KG1 (cell line): ENCODE measurements at places on chromosomes 3 and 15.

DNA sequence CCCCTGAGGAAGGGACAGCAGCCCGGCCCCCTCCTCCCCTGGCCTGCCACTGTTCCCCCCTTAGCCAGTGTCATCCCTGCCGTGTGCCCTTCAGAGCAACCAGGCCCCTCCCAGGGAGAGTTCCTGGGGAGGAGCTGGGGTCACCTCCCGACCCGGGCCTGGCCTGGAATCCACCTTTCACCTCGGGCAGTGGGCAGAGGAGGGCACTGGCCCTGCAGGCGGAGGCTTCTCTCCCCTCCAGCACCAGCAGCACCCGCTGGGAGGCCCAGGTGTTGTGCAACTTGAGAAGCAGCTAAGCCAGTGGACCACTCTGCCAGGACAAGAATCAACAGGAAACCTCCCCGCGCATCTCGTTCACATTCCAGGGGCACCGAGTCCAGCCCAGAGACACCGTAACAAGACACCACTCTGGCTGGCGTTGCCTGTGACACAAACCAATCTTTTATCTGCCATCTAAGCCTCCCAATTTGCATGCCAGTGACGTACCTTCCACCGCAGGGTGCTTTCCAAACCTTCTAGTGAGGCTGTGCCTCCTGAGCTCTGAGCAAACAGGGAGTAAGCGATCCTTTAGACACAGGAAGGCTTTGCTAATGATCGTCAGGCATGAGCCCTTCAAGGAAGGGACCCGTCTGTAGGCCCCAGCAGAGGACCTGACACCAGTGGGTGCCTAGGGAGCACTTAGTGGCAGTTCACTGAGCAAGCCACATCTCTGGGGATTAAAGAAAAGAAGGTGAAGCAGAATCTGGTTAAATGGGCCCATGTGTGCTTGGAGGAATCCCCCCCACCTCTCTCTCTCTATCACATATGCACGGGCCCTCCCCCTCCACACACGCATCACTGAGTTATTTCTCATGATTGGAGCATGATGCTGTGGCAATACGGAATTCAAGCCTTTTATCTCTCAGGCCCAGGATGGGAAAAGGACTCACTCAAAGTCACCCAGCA lies 98.9 kb upstream of the TLE3 start:
- DNase-seq = no peak

DNA sequence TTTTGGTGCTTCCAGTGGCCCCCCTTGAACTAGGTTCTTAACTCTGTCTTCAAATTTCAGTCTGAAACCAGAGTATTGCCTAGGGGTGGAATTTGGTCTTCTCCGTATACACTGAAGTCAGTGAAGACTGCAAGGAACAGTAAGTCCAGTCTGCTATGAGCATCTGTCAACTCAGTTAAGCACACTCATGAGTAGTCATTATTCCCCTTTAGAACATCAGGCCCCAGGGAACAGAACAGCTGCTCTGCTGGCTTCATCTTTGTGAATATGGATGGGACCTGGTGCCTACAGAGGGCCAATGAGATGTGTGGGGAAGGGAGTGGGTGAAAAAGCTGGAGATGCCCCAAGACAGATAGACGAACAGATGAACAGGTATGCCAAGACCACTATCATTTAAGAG lies 85.2 kb upstream of the PRR23C start:
- DNase-seq = no peak

GRCh38 chr15:70252951-70253320 lies 155.2 kb upstream of the TLE3 start:
- no peak for DNase-seq

DNA sequence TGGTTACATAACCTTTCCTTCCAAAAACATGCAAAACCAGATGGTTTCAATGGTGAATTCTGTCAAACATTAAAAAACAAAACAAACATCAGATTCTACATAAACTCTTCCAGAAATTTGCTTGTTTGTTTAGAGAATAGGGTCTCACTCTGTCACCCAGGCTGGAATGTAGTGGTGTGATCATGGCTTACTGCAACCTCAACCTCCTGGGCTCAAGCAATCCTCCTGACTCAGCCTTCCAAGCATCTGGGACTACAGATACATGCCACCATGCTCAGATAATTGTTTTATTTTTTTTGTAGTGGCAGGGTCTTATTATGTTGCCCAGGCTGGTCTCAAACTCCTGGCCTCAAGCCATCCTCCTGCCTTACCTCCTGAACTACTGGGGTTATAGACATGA lies 36.1 kb downstream of the FBXL2 start:
- DNase-seq = no peak

- no peak for DNase-seq
Observed at GRCh38 chr15:68730471-68730919, 90.2 kb downstream of the ANP32A start.

GRCh38 chr3:136166507-136166906 lies 29.6 kb downstream of the MSL2 start:
- no peak for DNase-seq

DNA sequence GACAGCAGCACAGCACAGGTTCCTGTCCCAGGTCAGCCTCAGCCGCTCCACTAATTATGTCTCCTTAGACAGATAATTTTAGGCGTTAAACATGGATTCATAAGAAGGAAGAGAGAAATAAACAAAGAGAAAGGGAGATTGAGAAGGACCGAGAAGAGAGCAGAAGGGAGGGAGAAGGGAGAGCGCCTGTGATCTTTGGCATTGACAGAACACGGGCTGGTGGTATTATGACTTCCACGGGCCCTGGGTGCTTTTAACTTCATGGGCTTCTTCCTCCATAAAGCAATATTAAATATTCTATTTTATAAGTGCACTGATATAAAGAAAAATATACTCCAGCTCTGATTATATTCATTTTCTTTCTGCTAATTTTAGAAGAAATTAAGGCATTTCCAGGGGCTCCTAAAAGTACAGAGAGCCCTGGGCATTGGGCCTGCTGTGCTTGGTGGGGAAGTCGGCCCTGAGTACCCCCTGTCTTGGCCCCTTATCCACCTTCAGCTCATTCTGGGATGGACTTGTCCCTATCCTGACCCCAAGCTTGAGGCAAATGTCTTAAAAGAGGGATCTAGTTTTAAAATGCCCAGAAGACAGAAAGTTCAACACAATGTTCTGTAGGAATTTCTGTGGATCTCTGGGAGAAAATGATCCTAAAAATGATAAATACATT lies 135.3 kb downstream of the MEX3B start:
- no peak for DNase-seq

GRCh38 chr15:73941044-73941443 lies 14.8 kb downstream of the LOXL1 start:
- DNase-seq = no peak

DNA sequence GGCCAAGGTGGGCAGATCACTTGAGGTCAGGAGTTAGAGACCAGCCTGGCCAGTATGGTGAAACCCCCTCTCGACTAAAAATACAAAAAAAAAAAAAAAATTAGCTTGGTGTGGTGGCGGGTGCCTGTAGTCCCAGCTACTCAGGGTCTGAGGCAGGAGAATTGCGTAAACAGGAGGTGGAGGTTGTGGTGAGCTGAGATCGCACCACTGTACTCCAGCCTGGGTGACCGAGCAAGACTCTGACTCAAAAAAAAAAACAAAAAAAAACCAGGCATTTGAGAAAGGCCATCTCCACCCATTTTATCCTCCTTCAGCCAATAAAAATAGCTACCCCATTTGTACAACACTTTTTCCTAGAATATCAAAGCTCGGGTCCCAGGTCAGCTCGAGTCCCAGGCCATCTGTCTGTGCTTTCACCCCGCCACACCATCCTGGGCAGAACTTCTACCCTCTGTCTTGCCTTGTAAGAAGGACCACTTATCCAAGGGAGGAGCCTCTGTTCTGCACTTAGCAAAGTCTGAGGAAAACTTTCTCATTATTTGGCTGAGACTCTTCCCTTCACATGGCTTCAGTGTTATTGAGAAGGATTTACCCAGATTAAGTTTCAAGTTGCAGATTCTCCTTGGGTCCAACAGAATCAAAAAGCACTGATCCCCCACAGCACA lies 99.1 kb downstream of the MESD start:
- no peak for DNase-seq

DNA sequence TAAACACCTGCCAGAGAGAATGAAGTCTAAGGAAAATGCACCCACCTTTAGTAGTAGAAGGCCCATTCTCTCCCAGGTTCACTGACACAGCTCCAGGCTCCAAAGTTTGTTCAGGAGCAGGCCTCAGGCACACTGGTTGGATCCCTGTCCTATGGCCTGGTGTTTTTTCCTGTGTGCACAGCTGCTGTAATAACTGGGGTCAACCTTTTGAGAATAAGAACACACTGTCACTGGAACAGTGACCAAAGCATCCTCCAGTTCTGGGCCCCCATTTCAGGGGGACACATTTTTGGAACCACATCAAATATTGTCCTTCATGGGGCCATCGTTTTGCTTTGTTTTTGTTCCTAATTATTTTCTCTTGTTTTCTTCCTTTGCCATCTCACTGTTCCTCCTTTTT lies 95.8 kb downstream of the ARNT2 start:
- no peak for DNase-seq

DNA sequence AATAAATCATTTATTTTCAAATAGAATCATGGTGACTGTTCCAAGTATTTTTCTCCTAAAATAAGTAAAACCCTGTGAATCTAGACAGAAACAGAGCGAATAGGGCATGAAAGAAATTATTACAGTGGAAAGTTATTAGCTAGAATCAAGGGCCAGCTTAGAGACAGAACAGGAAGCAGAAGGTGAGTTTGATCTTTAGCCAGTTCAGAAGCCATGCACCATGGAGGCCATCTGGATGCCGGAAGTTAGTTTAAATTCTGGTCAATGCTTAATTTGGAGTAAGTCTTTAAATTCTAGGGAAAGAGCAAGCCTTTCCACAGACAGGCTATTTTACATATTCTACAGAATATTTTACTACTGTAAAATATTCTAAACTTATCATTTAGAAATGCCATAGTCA lies 574.8 kb downstream of the CADM2 start:
- no peak for DNase-seq

DNA sequence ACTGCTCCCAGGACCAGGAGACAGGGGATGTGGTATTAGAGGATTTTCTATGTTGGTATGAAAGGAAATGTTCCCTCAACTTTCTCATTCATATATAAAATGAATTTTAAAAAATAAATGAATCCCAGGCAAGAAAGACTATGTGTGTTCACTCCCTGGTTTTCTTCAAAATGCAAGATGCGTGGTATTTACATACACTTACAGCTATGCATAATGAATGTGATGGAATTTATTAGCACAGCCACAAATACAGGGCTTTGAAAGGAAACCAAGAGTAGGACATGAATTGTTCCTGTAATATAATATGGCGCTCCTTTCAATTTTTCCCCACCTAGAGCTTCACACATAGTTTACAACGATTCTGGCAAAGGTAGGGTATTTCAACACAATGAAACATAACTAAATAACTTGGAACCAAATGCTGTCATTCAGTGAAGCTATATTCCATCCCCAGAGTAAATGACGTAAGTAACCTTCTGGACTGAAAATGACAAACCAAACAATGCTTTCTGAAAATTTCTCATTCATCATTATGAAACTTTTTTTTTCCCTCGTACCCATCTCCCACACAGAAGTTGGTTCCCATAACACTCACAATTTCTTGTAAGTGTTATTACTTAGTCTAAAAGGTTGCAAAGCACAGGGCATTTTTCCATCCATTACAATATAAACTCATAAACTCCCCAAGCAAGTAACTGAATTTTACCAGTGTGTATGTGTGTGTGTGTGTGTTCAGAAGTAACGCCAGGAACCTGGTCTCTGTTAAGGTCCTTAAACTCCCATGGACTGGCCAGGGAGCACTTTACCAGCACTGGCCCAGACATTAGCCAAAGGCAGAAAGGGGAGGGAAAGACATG lies 41.8 kb downstream of the CBLB start:
- no peak for DNase-seq

- DNase-seq = no peak
Observed at GRCh38 chr3:22937536-22937935, 265.6 kb upstream of the UBE2E2 start.

GRCh38 chr3:126997455-126998038 lies 14.6 kb downstream of the PLXNA1 start:
- DNase-seq = no peak

DNA sequence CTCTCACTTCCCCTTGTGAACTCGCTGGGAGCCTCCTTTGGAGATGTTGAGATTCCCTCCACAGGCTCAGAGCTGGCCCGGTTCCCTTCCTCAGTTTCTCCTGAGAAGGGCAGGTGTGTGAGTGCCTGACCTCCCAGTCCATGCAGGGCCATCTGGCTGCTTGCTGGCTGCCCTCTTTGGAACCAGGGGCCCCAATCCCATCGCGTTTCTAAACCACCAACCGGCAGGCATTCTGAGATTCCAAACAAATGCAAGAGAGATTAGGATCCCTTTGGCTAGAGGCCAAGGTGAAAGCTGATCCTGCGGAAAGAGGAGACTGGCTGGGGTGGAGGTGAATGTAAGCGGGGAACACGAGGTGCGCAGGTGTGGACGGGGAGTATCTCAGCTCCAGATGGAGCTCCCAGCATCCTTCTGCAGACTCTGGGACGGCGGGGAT lies 2.9 kb upstream of the PRRT3 start:
- DNase-seq = no peak

- peak; percentile 58 for DNase-seq
Observed at GRCh38 chr3:61172684-61173083, 78.6 kb downstream of the FHIT start.

DNA sequence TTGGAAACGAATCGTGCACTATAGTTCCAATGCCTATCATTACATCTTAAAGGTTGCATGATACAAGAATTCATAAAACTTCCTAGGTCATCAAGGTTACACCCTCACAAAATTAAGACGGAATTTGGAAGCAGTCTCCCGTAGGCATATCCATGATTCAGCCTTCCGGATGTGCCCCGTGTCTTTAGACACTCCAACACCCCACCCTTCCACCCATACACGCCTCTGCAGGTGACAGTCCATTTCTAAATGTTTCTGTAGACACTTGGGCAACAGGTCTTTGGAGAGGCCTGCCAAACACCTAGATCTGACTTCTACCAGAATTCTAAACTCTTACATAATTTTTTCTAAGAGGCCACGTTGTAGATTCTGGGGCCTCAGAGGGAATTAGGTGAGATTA lies 49.8 kb downstream of the LDHAL6B start:
- no peak for DNase-seq

- no peak for DNase-seq
Observed at GRCh38 chr15:48645558-48646330, at the start of gene FBN1. Gene FBN1 (minus strand): TSS chr15:48645709. CDS start chr15:48644769, 940 bp downstream.

GRCh38 chr15:101573951-101574350 lies 78.2 kb downstream of the TM2D3 start:
- DNase-seq = no peak

DNA sequence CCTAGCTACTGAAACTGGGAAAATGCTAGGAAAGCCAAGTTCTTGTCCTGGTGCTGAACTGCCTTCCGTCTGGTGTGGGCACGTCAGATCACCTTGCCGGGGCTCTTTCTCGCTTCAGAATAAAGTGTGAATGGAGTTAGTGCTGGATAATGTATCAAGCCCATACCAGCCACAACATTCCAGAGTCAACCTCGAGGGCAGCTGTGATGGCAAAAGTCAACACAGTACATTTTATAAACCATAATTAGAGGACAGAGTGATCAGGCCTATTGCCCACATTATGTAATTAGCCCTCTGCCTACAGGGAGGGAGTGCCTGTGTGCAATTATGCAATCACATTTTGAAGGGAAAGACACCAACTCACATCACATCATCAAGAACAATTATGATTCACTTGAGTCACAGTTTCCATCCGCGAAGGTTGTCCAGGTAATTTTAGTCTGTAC lies 165.2 kb downstream of the RORA start:
- no peak for DNase-seq

GRCh38 chr3:101848326-101848725 lies 988 bp upstream of the NFKBIZ start:
- no peak for DNase-seq
